Stimulated activated CD8-positive, alpha-beta memory T cell treated with anti-CD3 and anti-CD28 coated beads, Interleukin-2, amount 100 ng/mL, for 1 hour (primary cell): ENCODE measurements at places on chromosomes 1 and 21.

GRCh38 chr1:51044834-51045233 is 57.2 kb upstream of the C1orf185 start:
- no peak for DNase-seq

DNA sequence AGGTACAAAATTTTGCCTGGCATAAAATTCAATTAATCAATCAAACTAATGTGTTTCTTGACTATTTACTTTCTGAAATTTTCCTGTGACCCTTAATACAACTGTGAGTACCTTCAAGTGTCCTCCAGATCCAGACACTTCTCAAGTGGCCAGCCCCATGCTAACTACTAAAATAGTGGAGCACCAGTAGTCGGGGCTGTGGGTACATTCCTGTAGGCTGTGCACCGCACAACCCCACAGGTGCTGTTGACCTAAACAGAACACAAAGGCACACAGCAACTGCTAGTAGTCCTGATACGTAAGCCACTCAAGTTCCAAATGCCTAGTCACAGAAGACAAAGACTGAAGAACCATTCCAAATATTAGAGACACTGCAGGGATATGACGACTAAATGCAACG is 36.6 kb downstream of the TMEM50B start:
- DNase-seq: no peak

- no peak for DNase-seq
Measured at GRCh38 chr1:39189592-39190041, 14.9 kb upstream of the MACF1 start.

GRCh38 chr1:84450910-84451309 is 28.2 kb upstream of the RPF1 start:
- DNase-seq: no peak

- no peak for DNase-seq
Measured at GRCh38 chr1:160996178-160996577, 24.8 kb downstream of the F11R start.

- DNase-seq: no peak
Measured at GRCh38 chr1:40309374-40310128, 7.5 kb downstream of the COL9A2 start.

DNA sequence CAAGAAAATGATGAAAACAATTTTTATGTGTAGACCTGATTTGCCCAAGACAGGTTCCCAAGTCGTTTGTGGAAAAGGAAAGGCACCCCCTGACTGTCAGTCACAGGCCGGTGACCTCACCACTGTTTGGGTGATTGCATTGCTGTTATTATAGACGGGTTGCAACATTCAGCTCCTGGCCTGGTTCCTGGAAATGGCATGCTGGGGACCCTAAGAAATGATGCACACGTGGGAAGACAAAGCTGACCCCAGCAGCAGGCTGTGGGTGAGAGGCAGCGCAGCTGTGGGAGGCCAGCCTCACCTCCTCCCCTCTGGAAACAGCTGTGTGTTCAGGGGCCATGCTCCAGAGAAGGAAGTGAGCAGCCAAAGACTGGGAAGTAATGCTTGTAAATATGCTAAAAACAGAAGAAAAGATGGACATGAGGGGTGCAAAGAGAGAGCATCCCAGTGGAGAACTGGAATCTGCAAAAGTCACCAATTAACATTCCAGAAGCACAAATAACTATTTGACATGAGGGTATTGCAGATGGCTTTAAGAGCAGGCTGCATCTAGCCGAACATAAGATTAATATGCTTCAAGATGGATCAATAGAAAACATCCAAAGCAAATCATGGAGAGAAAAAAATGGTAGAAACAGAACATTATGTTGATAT is 23.4 kb upstream of the ABCG1 start:
- DNase-seq: no peak

- DNase-seq: no peak
Measured at GRCh38 chr1:51829058-51829457, 49.5 kb downstream of the NRDC start.

GRCh38 chr1:26783646-26784022 is 4.1 kb upstream of the PIGV start:
- DNase-seq: no peak

DNA sequence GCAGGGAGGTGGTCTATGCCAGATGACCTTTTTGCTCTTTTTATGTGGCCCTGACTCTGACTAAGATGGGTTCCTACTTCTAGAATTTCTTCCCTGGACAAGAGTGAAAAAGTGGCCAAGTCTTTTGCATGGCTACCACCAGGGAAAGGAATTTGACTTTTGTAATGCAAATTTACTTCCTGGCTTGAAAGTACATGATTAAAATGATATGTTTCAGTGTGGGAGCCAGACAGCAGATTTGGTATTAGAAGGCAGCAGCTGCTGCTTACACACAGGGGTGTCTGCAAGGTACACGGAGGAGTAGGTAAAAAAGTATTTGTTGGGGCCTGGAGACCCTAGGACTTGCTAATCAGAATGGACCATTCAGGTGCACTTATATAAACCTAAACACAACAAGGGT is 78.4 kb downstream of the KCND3 start:
- no peak for DNase-seq

DNA sequence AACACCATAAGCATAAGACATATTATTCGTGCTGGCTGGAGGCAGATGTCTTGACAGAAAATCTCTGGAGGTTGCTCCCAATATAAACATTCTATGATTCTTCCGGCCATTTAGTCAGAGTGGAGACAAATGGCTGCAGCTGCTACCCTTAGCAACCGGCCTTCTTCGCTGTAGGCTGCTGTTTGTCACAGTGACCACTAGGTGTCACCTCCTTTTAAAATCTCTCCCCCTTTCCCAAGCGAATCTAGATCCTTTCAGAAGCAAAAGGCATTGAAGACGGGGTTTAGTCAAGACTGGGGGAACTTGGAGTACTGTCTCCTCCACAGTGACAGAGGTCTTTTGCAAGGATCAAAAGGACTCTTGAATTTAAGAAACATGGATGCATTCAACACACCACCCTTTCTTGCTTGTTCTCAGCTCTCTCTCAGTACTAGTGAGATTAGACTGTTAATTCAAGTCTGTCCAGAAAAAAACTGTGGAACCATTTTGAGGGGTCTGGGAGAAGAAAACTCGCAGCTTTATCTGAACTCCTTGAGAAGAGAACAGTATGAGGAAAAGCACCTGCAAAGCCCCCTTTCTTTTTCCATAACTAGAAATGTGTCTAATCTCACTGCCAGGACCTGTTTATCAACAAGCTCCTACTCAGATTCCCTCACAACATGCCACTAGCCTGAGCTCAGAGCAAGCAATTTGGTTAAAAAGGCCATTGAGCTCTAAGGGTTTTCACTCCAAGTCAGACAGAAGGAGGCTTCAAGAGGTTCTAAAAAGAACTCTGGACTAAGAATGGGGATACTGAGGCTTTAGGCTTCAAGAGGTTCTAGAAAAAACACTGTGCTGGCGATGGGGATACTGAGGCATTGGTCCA is 408.3 kb upstream of the PLXNA2 start:
- DNase-seq: no peak

GRCh38 chr1:220307607-220308006 is 35.4 kb upstream of the RAB3GAP2 start:
- DNase-seq: no peak

DNA sequence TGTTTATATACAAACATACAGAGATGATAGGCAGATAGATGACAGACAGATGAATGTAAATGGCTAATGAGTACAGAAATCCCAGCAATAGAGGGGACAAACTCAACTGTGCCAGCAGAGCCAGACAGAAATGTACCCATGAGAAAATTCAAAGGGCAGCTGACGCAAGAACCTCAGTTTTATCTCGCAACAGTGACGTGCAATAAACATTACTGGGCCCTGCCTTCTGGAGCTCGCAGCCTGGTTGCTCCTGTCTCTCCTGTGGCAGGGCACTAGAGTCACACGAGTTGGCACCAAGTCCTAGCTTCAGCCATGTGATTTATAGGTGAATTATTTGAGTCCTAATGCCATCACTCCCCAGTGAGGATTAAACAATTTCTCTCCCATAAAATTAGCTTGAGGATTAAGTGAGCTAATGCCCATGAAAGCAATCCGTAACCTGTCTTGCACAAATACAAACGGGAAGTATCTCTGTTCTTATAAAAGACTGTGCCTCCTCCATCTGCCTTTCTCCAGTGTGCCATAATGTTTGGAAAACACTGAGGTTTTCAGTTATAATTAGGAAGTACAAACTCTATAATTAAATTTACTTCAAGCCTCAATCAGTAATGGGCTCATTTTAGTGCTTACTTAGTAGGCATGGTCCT is 50.7 kb downstream of the VAV3 start:
- DNase-seq: no peak

DNA sequence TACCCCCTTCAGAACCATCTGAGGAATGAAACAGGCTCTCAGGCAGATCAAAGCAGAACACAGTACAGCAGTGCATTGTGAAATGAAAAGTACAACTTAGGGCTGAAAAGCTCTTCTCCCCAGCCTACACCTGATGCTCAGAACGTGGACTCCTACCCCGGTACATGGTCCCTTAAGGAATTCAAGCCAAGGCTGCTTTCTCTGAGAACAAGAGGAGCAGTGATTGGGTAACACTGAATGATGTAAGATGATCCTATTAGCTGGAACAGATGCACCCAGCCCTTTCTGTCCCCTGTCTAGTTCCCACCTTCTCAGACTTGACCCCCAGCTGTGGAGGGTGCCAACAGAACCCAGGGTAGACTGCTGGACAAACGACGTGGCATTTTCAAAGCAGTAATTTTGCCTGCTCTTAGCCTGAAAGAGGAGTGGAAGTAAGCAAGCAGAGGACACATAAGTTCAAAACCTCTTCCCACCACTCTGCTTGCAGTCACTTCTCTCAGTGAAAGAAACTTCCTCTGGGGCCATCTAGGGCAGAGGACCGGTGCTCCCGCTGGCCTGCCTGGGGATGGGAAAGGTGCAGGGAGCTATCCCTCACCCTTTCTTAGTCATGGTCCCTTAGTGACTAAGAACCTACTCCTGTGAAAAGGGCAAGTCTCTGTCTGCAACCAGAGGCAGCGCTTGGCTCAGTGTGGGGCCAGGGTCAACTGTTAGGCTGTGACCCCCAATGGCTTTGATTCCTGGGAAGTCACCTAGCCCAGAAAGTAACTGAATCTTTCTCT is 72.7 kb downstream of the TRABD2B start:
- DNase-seq: no peak

GRCh38 chr1:246527402-246528088 is 20.5 kb upstream of the SMYD3 start:
- no peak for DNase-seq

- DNase-seq: no peak
Measured at GRCh38 chr1:179121159-179121938, 39.5 kb downstream of the TOR3A start.

GRCh38 chr1:232991238-232991637 is 40.8 kb downstream of the NTPCR start:
- DNase-seq: no peak

- DNase-seq: no peak
Measured at GRCh38 chr1:8540971-8541370, 223.1 kb downstream of the SLC45A1 start.

GRCh38 chr1:234114648-234115307 is 210.3 kb downstream of the SLC35F3 start:
- DNase-seq: no peak

DNA sequence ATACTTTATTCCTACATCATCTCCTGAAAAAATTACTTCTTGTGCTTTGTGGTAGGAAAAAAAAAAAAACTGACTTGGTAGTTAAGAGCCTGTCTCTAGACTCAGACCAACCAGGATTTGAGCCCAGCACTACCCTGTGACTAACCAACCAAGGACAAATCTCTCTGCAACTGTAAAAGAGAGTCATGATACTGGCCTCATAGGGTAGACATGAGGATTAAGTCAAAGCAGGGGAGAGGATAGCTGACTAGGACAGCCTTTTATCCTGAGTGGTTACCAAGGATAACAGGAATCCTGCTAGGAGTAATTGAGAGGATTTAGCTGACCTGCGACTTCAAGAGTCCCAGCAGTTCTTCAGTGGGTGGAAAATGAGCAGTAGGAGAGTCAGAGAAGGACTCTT is 112.8 kb downstream of the C1orf21 start:
- DNase-seq: no peak

DNA sequence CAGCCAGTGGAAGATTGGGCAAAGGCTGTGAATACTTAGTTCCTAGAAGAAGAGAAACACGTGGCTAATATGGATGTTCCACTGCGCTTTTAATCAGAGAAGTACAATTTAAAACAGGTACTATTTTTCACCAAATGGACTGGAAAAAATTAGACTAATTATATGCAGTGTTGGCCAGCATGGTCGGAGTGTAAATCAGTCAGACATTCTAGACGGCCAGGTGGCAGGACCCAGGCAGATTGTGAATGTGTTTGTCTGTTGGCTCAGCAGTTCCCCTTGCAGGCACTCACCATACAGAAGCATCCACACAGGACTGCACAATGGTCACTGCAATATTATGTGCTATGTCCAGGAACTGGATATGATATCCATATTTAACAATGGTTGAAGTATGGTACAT is 23.9 kb upstream of the SLC25A34 start:
- DNase-seq: no peak

DNA sequence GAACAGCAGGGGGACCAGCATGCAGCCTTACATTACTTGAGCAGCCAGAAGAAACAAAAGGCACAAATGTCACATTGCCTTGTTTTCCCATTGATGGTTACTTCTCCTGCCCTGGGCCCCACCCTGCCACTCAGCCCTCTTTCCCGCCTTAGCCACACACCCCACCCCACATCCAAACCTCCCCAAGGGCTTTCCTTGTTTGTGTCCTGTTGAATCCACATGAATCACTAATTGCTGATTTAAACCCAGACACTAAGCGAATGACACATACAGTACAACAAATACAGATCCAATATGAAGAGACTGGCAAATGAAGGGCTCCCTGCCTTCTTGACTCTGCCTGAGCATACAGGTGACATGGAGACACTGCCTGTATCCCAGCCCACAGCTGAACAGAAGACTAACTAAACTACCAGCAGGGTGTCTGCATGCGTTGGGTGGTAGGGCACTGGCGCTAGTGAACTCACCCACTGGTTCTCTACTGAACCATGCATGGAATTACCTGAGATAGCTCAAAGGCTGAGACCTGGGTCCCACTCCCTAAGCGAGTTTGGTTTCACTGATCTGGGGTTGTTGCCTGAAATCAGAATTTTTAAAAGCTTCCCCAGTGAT is 3.1 kb downstream of the IGSF3 start:
- DNase-seq: no peak

DNA sequence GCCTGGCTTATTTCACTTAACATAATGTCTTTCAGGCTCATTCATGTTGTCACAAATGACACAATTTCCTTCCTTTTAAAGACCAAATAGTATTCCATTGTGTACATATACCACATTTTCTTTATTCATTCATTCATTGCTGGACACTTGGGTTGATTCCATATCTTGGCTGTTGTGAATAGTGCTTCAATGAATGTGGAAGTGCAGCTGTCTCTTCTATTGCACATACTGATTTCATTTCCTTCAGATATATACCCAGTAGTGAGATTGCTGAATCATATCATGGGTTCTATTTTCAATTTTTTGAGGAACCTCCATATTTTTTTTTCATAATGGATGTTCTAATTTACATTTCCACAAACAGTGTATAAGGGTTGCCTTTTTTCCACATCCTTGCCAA is 38.6 kb upstream of the WLS start:
- DNase-seq: no peak

- no peak for DNase-seq
Measured at GRCh38 chr1:198641501-198641900, 2.7 kb downstream of the PTPRC start.

GRCh38 chr1:53107570-53108322 is 34.7 kb downstream of the SLC1A7 start:
- no peak for DNase-seq
